Effector memory CD4-positive, alpha-beta T cell (primary cell): ENCODE measurements at places on chromosomes 3 and 15.

GRCh38 chr15:27271258-27271657 is 300.3 kb downstream of the GABRG3 start:
- no peak for DNase-seq

DNA sequence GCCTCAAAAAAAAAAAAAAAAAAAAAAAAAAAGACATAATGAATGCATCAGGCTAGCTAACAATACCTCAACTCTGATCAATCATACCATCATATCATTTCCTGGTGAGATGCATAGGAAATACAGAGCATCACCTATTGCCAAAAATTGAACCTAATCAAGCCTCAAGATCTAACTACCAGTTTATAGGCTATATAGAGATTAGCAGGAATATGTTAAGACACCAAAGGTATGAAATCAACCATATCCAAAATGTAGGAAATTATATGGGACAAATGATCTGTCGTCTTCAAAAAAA is 387 bp upstream of the VPS33B start:
- DNase-seq: no peak

GRCh38 chr15:64749167-64749566 is 26.2 kb downstream of the RBPMS2 start:
- DNase-seq: no peak

GRCh38 chr15:39411102-39411989 is 169.5 kb upstream of the THBS1 start:
- no peak for DNase-seq

GRCh38 chr3:183492849-183493179 is 62.7 kb downstream of the KLHL6 start:
- DNase-seq: no peak

GRCh38 chr3:56347219-56347871 is 120.9 kb downstream of the ERC2 start:
- no peak for DNase-seq

DNA sequence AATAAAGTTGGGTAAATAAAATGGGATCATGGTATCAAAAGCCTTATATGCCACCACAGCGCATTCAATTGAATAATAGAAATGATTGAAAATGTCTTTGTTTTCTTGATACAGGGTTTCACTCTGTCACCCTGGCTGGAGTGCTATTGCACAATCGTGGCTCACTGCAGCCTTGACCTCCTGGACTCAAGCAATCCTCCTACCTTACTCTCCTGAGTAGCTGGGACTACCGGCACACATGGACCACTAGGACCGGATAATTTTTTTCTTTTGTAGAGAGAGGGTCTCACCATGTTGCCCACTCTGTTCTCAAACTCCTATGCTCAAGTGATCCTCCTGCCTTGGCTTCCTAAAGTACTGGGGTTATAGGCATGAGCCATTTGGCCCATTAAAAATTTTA is 33.8 kb upstream of the BBX start:
- no peak for DNase-seq

- DNase-seq: no peak
Measured at GRCh38 chr3:15453991-15454625, 26.7 kb downstream of the EAF1 start.
